HFFc6 (cell line): ENCODE measurements at places on chromosomes 11 and 22. TPM values are rescaled to one million over a fixed set of nuclear protein-coding genes. Genes with fewer than 3 reads are reported as not detected.

WBP2NL gene
- total RNA-seq: not detected in 3 replicates

CYP2D6 gene
- total RNA-seq: 0.13 to 0.69 TPM (median 0.15 TPM) in 3 replicates

CCDC34 gene
- total RNA-seq: 8.3 to 15.7 TPM (median 12.9 TPM) in 3 replicates

- no peaks in the 10 kb centered on the region; the same call in 1 of the 2 replicates for H3K36me3 ChIP-seq
- peaks cover 38% of the 10 kb centered on the region for H3K27me3 ChIP-seq
- peaks cover 5% of the 10 kb centered on the region; the same call in 1 of the 2 replicates for H3K4me1 ChIP-seq
- H3K4me3 ChIP-seq: no peak overlapping the region
- no peak overlapping the region for H3K27ac ChIP-seq
- no peak for DNase-seq
These were observed 1.1 kb downstream of the PLAAT5 start for GRCh38 chr11:63489879-63490278.

CCDC188 gene
- total RNA-seq: 0.54 to 3.5 TPM (median 0.81 TPM) in 3 replicates

- H3K4me3 ChIP-seq: no peak overlapping the region
- no peak for DNase-seq
- peaks cover 6% of the 10 kb centered on the region; the same call in 1 of the 2 replicates for H3K4me1 ChIP-seq
- no peaks in the 10 kb centered on the region for H3K36me3 ChIP-seq
- H3K27ac ChIP-seq: no peak overlapping the region
These were observed 41.3 kb upstream of the TUB start for GRCh38 chr11:8039530-8040260.

- H3K4me3 ChIP-seq: no peak overlapping the region
- H3K4me1 ChIP-seq: no peaks in the 10 kb centered on the region; the same call in 1 of the 2 replicates
- no peaks in the 10 kb centered on the region for H3K27me3 ChIP-seq
- peaks cover 38% of the 10 kb centered on the region for H3K36me3 ChIP-seq
- no peak overlapping the region for H3K27ac ChIP-seq
These were observed 80.5 kb upstream of the ADSL start for GRCh38 chr22:40265783-40266182.

- H3K4me1 ChIP-seq: no peaks in the 10 kb centered on the region
- no peak for DNase-seq
- no peaks in the 10 kb centered on the region for H3K36me3 ChIP-seq
- no peak overlapping the region for H3K27ac ChIP-seq
These were observed 15.6 kb downstream of the KCNC1 start for GRCh38 chr11:17750013-17750800.

SNX32 gene
- not detected in 3 replicates for total RNA-seq

TRABD gene
- 25.0 to 33.1 TPM (median 31.0 TPM) in 3 replicates for total RNA-seq
